Stomach (tissue), 19 donors: ENCODE measurements at places on chromosomes 11 and 22. TPM values are rescaled to one million over a fixed set of nuclear protein-coding genes. Genes with fewer than 3 reads are reported as not detected.
A peak's percentile ranks its signal among the peaks of the same experiment; 100 is the strongest.

The POU2AF3 gene
- 0.58 TPM for total RNA-seq

The CNTF gene
- total RNA-seq, result not detected

The LRRC56 gene
- total RNA-seq, result 4.3 TPM

The ROBO4 gene
- total RNA-seq, result 1.8 TPM

The C11orf65 gene
- not detected for total RNA-seq

The GRIK4 gene
- total RNA-seq, result not detected

DNA sequence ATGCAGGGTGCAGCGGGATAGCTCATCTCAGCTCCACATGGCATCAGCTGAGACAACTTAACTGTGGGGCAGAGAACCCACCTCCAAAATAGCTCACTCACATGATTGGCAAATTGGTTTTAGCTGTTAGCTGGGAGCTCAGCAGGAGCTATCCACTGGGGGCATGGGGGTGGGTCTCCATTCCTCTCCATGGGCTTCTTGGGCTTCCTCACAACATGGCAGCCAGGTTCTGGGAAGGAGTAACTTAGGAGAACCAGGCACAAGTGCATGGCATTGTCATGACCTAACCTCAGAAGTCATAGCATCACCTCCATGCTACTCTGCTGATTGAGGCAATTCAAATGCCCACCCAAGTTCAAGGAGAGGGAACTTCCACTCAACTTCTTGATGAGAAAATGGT is 85.5 kb downstream of the MN1 start:
- DNase-seq, result no peak

- no peak for DNase-seq
These were observed 10.2 kb downstream of the CKAP5 start for GRCh38 chr11:46835897-46836296.

DNA sequence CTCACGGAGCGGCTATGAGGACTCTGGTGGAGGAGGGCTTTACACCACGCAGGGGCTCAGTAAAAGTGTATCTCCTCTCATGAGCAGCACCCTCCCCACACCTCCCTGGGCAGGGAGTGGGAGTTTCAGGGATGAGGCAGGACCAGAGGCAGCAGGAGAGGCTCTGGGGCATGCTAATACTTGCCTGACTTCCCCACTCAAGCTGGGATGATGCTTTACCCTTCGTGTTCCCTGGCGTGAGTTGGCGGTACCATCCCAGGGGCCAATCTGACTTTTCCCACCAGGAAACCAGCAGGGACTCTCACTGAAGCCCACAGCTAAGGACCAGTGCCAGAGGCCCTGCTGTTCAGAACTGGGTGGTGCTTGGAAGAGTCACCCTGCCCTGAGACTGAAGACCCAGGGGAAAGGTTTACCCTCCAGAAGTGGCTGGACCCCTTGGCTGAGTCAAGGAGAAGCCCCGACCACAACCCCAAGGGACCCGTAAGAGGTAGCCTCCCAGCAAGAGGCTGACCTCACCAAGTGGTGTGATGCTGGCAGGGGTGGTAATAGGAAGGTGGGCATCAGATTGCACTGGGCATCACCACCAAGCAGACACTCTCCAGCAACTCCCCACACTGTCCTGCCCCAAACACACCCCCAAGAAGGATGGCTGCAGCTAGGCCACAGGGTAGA is 65.6 kb downstream of the THAP12 start:
- DNase-seq, result no peak

DNA sequence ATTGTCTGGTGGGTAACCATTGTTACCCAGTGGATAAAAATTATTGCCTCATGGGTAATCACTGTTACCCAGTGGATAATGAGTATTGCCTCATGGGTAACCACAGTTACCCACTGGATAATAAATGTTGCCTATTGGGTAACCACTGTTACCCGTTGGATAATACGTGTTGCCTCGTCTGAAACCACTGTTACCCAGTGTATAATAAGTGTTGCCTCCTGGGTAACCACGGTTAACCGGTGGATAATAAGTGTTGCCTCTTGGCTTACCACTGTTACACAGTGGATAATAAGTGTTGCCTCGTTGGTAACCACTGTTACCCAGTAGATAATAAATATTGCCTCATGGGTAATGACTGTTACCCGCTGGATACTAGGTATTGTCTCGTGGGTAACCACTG is 20.9 kb upstream of the NXPE4 start:
- DNase-seq, result no peak

DNA sequence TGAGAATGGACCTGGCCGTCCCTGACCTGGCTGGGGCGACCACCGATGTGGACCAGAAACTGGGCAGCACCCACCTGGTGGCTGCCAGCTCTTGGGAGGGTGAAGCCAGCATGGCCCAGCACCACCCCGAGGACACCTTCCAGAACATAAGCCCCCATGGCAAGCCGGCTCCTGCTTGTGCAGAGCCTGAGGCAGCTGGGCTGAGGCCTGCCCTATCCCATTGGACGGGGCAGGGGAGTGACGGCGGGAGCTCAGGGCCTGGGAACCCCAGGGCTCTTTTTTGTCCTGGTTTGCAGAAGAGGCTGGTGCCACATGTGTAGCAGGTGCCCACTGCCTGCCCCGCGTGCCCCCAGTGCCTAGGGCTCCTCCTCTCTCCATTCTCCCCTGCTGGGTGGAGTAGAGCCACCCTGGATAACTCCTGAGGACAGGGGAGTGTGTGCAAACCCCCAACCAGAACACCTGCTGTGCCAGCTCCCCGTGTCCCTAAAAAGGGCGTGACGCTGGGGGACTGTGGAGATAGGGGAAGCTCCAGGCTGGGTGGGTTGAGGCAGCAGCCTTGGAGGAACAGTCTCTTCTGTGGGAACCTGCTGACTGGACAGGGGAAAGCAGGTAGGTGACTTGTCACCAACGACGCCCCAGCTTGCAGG is 11.9 kb downstream of the DUSP8 start:
- DNase-seq, result no peak

DNA sequence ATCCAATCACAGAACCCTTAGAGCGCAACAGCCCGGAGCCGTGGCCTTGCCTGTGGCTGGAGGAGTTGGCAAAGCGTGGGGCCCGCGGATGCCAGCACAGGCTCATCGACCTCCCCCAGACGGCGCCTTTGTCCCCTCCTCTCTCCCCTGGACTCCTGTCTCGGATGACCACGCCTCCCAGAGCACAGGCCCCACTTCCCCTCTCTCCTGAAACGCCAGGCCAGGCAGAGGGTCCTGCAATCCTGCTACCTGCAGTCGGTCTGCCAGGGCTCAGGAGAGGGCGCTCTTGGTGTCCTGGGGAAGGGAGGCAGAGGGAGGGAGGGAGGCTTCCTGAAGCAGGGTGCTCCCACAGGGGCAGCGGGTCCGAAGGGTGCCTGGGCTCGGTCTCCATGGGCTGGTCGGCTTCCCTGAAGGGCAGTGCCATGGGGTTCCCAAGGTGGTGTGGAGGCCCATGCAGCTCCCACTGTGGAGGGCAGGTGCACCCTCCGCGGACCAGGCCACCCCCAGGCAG is 16.6 kb upstream of the TTLL12 start:
- no peak for DNase-seq

DNA sequence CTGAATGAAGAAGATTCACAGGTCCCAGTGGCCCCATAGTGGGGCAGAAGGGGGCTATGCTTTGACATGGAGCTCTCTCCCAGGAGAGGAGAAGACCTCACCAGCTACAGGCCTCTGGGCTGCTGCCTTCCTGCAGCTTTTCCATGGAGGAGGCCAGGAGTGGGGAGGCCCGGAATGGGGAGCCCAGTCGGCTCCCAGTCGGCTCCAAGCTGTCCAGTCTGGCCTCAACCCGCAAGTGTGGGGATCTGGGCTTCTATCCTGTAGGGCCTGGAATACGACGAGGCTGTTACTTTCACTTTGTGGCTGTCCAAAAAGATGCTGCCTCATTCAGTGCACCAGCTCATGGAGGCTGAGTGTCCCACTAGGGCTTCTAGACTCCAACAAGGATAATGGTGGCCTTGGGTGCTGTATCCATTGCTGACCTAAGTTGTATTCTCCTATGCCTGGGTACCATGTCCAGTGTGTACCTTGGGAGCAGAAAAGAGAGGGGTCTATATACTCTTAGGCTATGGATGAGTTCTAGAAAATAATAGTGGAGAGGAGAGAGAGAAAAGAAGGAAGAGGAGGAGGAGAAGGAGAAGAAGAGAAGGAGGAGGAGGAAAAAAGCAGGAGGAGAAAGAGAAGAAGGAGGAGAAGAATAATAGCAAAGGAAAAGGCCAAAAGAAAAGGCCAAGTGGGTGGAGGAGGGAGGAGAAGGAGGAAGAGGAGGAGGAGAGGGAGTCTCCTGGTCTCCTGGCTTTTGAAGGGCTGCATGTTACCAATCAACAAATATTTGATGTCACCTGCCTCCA is 1.1 kb downstream of the MYO18B start:
- no peak for DNase-seq

DNA sequence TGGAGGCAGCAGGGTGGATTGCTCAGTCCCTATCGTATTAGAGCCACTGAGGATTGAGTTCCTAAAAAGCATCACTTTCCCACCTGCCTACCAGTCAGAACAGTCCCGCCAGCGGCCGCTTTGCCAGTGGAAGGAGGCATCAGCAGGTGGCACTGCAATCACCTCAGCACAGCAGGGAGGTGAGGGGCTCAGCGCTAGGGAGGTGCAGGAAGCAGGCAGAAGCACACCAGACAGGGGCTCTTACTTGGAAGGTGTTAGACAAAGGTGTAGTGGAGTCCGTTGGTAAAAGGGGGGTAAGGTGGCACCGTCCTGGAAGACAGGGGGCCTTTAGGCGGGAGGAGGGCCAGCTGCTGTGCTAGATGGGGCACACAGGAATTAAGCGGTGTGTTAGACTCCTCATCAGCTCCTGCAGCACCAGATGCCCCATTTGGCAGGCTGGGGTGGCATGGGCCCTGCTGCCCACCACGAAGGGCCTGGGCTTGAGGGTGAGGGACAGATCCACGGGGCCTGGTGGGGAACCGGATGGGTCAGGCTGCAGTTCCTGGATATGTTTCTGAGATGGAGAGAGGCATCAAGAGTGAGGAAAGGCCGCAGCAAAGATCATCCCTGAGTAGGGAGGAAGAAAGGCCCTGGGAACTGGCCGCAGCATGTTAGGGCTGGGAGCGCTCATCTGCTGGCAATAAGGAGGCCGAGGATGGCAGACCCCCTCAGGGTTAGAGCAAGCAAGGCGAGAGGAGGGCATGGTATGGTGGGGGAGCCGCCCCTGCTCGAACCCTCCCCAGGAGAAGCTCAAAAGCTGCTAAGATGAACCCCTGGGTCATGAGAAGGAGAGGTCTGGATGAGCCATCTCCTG is 42.5 kb downstream of the C11orf58 start:
- DNase-seq, result peak; percentile 17

- no peak for DNase-seq
These were observed 51.0 kb upstream of the CSNK2A3 start for GRCh38 chr11:11403763-11404725.

DNA sequence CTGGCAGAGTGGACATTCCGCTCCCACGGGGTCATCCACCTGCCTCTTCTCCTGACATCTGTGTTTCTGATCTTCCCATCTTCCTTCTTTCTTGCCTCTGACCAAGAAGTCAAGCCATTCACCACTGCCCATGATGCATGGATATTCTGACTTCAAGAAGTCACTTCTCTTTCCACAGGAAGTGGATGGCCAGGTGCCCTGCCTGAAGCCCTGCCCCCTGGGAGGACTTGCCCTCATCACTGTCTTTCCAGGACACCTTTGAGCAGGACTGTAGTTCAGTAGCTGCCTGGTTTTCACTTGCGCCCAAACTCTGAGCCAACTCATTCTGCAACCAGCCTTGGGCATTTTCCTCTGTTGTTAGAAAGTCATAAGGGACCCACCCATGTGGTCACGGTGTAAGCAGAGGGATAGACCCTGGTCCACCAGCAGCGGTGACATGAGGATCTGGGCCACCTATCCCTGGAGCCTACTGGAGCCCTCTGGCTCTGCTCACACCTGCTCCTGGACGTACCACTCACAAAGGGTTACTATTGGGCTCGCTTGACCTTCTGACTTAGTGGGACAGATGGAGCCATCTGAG is 6.9 kb downstream of the CYTH4 start:
- no peak for DNase-seq

DNA sequence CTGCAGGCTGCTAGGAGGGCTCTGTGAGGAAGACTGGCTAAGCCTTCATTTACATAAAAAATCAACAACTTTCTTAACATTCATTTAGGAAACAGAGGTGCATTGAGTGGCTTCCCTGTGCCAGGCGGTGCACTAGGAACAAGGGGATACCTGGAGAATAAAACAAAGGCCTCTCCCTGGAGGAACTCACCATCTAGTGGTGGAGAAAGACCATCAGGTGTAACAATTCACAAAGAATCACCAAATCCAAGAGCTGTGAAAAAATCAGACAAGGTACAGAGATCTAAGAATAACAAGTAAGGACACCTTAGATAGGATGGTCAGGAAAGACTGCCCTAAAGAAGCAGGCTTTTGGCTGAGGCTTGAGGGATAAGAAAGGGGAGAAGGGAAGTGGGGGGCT is 40.3 kb downstream of the CSNK2A3 start:
- no peak for DNase-seq

- no peak for DNase-seq
These were observed 31.0 kb downstream of the IGHMBP2 start for GRCh38 chr11:68934666-68935065.

DNA sequence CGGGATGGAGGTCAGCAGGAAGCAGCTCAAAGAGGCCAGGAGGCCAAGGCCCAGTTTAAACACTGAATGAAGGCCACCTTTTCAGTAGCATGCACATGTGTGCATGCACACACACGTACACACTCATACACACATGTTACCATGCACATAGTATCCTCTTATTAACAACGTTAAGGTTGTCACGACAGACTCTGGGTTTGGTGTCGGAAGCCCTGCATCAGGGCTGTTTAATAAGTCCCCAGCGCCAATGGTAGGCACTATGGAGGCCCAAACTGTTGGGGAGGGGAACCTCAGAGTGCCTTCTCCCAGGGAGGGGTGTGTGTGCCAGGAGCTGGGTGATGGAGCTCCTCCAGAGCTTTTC is 39.5 kb upstream of the ADA2 start:
- no peak for DNase-seq

GRCh38 chr11:133082453-133082781 is 449.9 kb downstream of the OPCML start:
- no peak for DNase-seq

DNA sequence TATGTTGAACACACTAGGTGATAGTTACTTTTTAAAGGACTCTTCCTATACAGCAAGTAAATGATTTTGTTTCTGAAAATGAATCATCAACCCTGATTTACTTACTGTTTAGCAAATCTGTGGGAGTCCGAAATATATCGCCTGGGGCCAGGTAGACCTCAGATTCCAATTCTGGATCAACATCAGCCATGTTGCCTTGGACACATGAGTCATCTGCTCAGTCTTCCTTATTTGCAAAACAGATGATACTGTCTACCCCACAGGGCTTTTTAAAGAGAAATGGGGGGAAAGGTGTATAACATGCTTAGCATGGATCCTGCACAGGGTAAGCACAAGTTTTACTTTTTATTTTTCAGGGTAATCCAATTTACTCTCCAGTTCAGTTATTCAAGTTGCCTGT is 324.2 kb downstream of the TENM4 start:
- no peak for DNase-seq
